NCI-H1694 treated with DMSO at 0.1 percent for 48 hours (cell line): ENCODE measurements at places on chromosomes 4 and X.

DNA sequence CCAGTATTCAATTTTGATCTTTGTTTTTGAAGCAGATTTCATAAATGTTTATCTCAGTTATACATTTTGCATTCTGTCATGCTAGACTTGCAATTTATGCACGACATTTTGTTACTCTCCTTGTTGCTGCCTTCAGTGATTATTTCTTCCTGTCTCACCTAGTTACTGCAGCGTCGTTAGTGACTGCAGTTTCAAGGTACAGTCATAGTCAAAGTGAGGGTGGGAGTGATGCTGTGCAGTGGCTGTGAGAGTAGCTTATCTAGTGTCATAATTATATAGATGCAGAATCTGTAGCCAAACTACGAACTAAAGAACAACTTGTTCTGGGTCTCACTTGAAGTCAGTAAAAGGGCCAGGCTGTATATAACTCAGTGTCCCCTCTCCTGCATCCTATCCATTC, 69.8 kb downstream of the GPR101 start:
- DNase-seq = no peak

DNA sequence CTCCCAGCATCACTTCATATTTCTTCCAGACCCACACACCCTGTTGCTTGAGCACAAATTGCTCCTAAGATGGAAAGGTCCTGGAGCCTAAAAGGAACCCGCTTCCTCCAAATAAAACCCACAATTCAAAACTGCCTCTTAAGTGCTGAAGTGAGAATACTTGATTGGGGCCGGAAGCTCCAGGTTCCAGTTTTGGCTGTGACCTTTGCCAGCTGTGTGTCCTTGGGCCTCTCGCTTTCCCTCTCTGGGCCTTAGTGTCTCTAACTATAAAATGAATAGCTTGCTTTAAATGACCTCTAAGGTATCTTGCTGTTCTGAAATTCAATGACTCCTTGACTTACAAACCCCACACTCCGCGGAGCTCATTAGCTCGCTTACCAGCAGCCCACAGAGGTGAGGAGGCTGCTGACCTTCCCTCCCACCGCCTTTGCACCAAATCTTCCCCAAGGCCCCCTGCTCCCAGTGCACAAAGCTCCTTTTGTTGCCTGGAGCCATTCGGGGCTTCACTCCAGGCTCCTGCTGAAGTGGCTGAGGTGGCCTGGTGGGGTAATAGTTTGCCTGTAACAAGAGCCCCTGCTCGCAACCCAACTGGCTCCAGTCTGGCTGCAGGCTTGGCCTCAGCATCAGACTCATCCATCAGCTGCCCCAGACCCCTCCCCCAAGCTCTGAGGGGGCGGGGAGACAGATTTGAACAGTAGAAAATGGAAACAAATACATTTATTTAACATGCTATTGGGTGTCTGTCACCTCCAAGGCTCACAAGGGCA, 21.8 kb downstream of the STARD8 start:
- no peak for DNase-seq

DNA sequence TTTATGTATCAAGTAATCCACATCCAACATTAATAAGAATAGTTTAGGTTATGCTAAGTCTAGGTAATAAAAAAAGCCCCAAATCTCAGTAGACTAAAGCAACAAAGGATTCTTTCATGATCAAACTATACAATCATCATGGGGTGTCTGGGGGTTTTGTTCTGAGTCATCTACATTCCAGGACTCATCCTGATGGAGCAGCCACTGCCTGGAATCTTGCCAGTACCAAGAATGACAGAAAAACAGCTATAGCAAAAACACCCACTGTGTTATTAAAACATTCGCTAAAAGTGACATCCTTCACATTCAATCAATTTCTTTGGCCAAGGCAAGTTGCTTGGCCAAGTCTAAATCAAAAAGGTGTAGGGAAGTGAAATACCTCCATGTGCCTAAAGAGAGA, 3.9 kb upstream of the ARHGEF38 start:
- DNase-seq = no peak

DNA sequence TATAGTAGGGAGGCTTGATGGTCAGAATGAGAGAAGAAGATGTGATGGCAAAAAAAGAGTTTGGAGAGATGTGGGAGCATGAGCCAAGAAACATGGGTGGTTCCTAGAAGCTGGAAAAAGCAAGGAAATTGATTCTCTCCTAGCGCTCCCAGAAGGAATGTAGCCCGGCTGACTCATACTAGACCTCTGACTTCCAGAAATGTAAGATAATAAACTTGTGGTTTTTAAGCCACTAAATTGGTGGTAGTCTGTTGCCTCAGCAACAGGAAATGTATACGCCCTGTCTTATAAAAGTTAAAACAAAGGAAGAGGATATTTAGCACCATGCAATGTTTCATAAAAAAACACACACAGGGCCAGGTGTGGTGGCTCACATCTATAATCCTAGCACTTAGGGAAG, 182.7 kb upstream of the PCDH7 start:
- DNase-seq = no peak

- DNase-seq = no peak
Observed at GRCh38 chrX:147342197-147342596, 527.7 kb upstream of the CXorf51A start.

GRCh38 chr4:123304151-123304964, 92.2 kb upstream of the SPRY1 start:
- no peak for DNase-seq

DNA sequence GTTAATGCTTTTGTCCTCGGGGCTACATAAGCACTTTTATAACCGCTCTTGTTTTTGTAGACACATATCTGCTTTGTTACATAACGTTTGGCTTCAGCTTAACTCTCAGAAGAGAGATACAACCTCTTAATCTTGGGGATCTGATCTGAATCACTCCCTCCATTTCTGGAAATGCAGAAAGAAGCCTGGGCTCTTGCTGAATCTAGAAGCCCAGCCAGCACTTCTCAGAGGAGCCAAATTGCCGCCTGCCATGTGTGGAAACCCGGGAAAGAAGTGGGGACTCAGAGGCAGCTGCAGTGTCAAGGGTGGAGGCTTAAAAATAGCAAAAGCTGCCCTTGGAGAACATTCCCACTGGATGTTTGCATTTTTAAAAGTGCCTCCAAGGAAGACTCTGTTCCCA, 69.3 kb upstream of the LDB2 start:
- no peak for DNase-seq

GRCh38 chrX:16834806-16835205, 35.4 kb downstream of the RBBP7 start:
- DNase-seq = no peak

GRCh38 chr4:152850377-152850776, 70.6 kb downstream of the ARFIP1 start:
- DNase-seq = no peak

DNA sequence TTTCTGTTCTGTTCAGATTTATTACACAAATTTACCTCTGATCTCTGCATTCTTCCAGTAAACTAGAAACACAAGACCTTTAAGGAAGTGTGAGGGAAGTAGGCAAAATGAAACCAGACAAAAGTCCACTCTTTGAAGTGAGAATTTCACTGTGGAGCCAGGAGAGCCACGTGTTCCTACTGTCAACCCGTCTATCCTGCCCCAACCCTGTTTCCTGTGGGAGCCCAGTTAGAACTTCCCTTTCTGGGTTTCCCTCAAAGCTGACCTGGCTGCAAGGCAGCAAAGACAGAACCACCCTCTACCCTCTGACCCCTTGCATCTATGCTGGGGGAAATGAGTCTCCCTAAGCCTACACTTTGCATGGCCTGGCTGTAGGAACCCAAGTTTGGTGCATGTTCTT, 40.0 kb downstream of the TMEM144 start:
- no peak for DNase-seq

GRCh38 chr4:70110917-70111316, 43.1 kb upstream of the PRR27 start:
- DNase-seq = no peak

- no peak for DNase-seq
Observed at GRCh38 chrX:154602226-154602625, 16.9 kb downstream of the CTAG1B start.

DNA sequence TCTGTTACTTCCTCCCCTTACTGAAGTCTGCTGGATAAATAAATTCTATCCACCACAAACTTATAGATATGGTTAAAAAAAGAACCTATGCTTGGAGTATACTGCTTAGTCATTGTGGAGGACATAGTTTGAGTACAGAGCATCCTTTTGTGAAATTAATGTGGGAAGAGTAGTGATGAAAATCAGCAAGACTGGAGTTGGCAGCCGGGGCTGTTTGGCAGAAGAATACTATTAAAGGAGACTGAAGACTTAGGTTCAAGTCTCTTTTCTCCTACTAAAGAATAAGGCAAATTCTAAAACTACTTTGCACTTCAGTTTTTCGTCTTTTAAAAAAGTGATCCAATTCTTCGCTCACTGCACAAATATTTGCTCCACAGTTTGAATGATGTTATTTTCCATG, 326.6 kb upstream of the ATOH1 start:
- DNase-seq = no peak

GRCh38 chr4:189124149-189124758, 816.4 kb upstream of the FRG1 start:
- DNase-seq = no peak

- DNase-seq = no peak
Observed at GRCh38 chr4:41787931-41788330, 39.4 kb upstream of the PHOX2B start.
